Sigmoid colon (tissue), 7 donors: ENCODE measurements at places on chromosomes 5 and 9. TPM values are rescaled to one million over a fixed set of nuclear protein-coding genes. Genes with fewer than 3 reads are reported as not detected.

GRCh38 chr9:91147079-91147708, 214.5 kb downstream of the AUH start:
- H3K27ac ChIP-seq: no peak overlapping the region
- H3K36me3 ChIP-seq: no peaks in the 10 kb centered on the region
- no peak overlapping the region for H3K4me3 ChIP-seq
- H3K4me1 ChIP-seq: no peaks in the 10 kb centered on the region
- H3K27me3 ChIP-seq: no peaks in the 10 kb centered on the region
- DNase-seq: no peak

- no peaks in the 10 kb centered on the region for H3K36me3 ChIP-seq
- DNase-seq: no peak
- no peak overlapping the region for H3K27ac ChIP-seq
- no peaks in the 10 kb centered on the region for H3K4me1 ChIP-seq
- H3K27me3 ChIP-seq: no peaks in the 10 kb centered on the region
Observed at GRCh38 chr9:4171971-4172370, 127.9 kb downstream of the GLIS3 start.

DNA sequence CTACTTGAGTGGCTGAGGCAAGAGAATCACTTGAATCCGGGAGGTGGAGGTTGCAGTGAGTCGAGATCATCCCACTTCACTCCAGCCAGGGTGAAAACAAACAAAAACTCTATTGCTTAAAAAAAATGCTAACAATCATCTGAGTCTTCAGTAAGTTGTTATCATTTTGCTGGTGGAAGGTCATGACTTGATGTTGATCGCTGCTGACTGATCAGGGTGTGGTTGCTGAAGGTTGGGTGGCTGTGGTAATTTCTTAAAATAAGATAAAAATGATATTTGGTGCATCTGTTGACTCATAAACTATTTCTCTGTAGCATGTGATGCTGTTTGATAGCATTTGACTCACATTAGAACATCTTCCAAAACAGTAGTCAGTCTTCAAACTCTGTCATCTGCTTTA, 349.4 kb upstream of the PAPPA start:
- no peak overlapping the region for H3K4me3 ChIP-seq
- no peaks in the 10 kb centered on the region for H3K27me3 ChIP-seq
- no peak for DNase-seq
- H3K36me3 ChIP-seq: no peaks in the 10 kb centered on the region
- no peak overlapping the region for H3K27ac ChIP-seq

DNA sequence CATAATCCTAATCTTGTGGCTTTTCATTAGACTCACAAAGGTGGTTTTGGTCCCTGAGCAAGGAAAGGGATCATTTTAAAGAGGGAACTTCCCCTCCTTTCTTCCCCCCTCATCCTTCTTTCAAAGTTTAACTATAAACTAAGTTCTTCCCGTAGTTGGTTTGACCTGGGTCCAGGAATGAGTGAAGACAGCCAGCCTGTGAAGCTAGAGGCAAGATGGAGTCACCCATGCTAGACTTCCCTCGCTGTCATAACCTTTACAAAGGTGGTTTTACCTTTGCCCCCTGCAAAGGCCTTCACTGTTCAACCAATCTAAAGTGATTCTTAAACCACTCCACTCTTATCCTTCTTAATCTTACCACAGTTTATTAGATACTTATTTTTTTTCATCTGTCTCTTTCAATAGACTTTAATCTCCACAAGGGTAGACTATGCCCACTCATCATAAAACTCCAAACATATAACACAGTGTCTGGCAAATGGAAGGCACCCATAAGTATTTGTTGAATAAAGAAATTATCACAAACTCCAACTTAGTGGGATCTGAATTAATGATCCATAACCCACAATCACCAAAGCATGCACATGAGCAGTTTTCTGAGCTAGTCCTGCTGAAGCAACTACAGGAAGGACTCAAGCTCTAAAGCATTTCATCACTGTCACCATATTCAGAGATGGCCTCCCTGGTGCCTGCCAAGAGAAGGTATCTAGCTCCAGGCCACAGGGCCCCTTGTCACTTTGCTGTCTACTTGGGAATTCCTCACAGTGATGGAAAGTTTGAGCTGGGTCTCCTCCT, 369.0 kb downstream of the SPOCK1 start:
- H3K4me3 ChIP-seq: no peak overlapping the region
- no peak overlapping the region for H3K27ac ChIP-seq
- no peaks in the 10 kb centered on the region for H3K4me1 ChIP-seq
- no peaks in the 10 kb centered on the region for H3K36me3 ChIP-seq
- no peaks in the 10 kb centered on the region for H3K27me3 ChIP-seq

DNA sequence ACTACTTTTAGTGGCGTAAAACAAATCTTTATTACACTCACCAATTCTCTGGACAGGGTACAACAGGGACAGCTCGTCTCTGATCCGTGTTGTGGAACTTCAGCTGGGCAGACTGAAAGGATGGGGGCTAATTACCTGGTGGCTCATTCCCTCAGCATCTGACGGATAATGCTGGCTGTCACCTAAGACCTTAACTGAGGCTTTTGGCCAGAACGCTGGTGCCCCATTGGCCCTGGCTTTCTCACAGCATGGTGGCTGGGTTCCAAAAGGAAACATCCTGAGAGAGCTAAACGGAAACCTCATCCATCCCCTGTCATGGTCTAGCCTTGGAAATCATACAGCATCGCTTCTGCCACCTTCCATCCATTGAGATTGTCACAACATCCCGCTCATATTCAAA, 62.9 kb downstream of the RAI14 start:
- no peaks in the 10 kb centered on the region for H3K27me3 ChIP-seq
- H3K27ac ChIP-seq: no peak overlapping the region
- peaks cover 19% of the 10 kb centered on the region for H3K4me1 ChIP-seq
- no peaks in the 10 kb centered on the region for H3K36me3 ChIP-seq
- no peak overlapping the region for H3K4me3 ChIP-seq

The HSPB3 gene
- 5.3 TPM for total RNA-seq

The FAM169A gene
- 0.95 TPM for total RNA-seq
